ENCODE measurements at places on chromosomes 11 and 22. TPM values are rescaled to one million over a fixed set of nuclear protein-coding genes. Genes with fewer than 3 reads are reported as not detected.
A peak's percentile ranks its signal among the peaks of the same experiment; 100 is the strongest.

- no peak for DNase-seq
These were observed 16.6 kb downstream of the CRELD2 start for GRCh38 chr22:49934891-49935557.

DNA sequence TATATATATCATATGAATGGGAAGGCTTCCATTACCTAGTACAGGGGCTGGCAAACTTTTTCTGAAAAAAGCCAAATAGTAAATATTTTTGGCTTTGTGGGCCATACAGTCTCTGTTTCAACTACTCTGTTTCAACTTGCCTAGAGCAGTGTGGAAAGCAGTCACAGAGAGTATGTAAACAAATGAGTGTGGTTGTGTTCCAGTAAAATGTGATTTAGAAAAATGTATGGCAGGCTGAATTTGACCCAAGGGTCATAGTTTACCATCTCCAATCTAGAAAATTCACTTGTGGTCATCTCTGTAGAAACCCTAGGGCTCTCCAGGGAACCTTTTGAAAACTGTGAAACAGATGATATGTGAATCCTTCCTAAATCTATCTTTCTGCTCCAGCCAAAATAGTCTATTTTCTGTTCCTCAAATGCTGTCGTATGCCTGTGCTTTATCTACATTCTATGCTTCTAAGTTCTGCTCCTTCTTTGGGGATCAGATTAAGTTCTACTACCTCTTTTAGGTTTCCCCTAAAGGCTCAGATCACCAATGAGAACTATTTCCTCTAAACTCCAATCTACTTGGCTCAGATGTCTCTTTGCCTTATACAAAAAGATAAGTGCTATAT is 356.2 kb downstream of the METTL15 start:
- DNase-seq: no peak

SLC22A8 gene
- not detected for total RNA-seq

- DNase-seq: no peak
These were observed 5.5 kb upstream of the SHISA8 start for GRCh38 chr22:41920271-41920976.

DNA sequence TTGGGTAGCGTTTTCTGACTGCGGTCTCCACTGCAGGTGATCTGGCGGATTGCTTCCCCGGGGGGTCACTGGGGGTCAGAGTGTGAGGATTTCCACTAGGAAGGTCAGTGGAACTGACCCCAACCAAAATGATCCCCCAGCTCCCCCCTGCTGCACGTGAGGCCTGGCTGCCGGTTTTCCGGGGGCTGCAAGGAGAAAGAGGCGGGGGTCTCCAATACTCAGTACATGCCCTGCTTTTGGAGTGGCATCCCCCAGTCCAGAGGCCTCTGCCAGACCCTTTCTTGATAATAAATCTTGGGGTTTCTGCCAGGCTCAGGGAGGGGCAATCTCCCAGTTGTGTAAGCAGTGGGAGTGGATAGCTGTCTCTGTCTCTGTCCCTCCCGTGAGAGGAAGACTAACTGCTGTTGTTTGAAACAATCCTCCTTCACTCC is 71.5 kb upstream of the RTL6 start:
- DNase-seq: no peak

DNA sequence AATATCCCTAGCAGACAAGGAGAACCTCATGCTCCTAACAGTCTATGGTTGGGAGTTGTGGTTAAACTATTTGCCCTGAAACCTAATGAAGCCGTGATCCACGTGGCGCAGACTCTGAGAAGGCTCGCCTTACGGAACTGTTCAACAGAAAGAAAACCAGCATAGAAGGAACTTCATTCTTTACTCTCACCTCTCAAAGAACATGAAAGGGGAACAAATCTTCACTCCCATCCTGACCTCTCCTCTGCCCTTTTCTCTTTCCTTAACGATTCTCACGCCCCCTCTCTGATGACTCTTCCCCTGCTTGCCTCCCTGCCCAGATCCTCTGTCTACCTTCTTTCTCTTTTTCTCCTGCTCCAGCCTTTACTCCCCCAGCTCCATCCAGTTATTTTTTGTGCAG is 54.2 kb downstream of the IRAG1 start:
- no peak for DNase-seq

- no peak for DNase-seq
These were observed 688 bp downstream of the SERPING1 start for GRCh38 chr11:57597916-57598830.

- no peak for DNase-seq
These were observed 7.4 kb upstream of the PMM1 start for GRCh38 chr22:41596776-41597634.

TREH gene
- not detected for total RNA-seq

DNA sequence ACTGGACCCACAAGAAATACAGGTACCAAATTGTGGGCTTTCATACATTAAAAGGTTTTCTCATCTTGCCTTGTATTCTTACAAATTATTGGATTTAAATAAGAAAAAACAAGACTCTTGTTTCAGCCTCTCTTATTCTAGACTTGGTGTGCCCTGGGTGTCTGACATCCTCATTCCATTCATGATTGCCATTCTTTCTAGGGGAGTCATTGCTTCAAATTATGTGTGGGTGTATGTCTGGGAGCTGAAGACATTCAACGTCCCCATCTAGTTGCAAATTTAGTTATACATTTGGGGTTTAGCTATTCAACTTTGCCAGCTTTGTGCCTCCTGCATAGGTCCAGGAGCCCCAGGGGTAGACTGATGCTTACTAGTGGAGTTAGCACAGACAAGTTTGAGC is 18.1 kb downstream of the MAML2 start:
- DNase-seq: no peak

GRCh38 chr11:76935042-76935441 is 74.3 kb downstream of the ACER3 start:
- DNase-seq: no peak

DNA sequence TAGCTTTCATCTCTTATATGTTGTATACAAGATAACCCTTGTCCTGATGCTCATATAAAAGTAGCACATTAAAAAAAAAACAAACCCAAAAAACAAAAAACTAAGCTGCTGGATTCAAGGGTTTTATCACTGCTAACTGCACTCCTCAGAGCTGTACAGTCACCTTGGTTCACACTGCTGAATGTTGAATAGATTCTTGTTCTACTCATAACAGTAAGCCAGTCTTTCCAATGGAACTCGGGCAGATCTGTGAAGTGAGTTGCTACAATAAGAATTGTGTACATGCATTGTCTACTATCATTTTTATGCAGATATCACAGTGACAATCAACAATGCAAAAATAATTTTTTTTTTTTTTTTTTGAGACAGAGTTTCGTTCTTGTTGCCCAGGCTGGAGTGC is 4.7 kb downstream of the HARBI1 start:
- no peak for DNase-seq

- DNase-seq: no peak
These were observed 57.5 kb downstream of the RPUSD4 start for GRCh38 chr11:126153972-126154371.

DNA sequence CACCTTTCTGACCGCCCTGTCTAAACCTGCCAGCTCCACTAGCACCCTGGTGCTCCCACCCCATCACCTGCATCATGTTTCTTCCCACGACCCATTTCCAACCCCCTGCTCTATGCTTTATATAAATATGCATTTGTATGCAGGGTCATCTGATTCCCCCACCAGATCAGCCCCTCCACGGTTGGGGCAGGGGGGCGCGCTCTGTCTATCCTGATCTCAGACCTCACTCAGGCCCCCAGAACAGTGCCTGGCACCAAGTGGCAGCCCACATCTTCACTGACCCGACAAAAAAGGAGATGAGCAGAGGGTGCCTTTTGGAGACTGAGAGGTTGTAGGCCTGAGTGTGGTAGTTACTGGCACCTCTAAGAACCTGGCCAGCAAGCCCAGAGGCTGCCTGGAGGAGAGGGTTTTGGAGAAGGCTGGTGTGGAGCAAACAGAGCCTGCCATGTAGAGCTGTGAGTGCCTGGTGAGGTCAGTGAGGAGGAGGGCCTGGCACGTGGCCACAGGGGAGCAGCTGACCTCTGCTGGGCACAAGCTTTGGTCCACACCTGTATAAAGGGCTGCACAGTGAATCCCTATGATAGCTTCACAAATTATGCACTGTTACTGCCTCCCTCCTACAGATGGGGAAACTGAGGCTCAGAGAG is 86.3 kb upstream of the RTL6 start:
- DNase-seq: no peak

GRCh38 chr11:131232261-131232660 is 138.2 kb upstream of the NTM start:
- DNase-seq: no peak

MS4A15 gene
- not detected for total RNA-seq

GRCh38 chr11:86606836-86607481 is 65.5 kb downstream of the ME3 start:
- DNase-seq: no peak

TMPRSS13 gene
- total RNA-seq: not detected

GRCh38 chr22:39537975-39538374 is 5.4 kb upstream of the RPS19BP1 start:
- no peak for DNase-seq

- no peak for DNase-seq
These were observed 7.8 kb upstream of the TMA7B start for GRCh38 chr22:39952347-39952746.

GRCh38 chr11:126722006-126722736 is 278.4 kb downstream of the KIRREL3 start:
- no peak for DNase-seq

DNA sequence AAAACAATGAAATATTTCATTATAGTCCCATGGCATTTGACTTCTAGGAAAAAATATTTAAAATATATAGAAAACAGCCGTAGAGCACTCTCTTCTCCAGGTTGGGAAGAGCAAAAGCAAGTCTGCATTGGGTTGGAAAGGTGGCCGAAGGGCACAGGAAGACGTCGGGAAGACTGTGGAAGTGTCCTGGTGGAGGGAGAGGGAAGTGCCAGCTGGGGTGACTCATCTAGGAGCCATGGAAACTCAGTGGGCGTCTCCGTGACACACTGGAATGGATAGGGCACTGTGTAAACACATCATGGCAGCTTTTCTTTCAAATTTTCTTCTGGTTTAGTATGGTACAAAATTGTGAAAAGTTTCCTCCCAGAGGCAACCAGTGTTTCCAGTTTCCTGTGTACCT is 12.7 kb downstream of the GTPBP1 start:
- DNase-seq: no peak

DNA sequence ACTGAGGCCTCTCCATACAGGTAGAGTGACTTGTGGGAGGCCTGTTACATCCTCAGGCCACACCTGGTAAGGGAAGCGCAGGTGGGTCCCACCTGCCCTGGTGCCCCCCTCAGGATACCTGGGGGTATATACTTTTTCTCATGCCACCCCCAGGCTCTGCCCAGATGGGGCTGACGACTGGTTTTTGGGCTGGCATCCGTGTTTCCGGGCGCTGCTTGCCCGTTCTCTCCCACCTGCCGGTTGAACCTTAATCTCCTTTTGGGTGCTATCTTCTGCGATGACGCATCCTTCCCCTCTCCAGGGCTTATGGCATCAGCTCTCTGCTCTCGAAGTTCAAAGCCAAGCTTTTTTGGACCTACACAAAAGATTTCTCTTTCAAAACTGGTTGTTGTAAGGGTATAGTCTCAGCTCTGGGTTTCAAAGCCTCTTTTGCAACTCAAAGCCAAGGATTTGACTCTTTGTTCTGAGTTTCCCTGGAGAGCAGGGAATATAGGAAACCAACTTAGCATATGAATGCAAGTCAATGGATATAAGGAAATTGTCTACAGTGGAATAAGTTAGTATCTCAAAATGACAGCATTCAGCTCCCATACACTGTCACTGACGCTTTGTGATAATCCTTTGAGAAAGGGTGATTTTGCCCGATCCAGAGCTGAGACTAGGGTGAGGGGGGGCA is 8.6 kb upstream of the LRRC10B start:
- no peak for DNase-seq

GRCh38 chr11:92306966-92307510 is 82.4 kb downstream of the FAT3 start:
- DNase-seq: no peak

NELL1 gene
- total RNA-seq: not detected

CTSW gene
- not detected for total RNA-seq

GRCh38 chr11:57511741-57512430 is 3.6 kb downstream of the SLC43A1 start:
- no peak for DNase-seq

DNA sequence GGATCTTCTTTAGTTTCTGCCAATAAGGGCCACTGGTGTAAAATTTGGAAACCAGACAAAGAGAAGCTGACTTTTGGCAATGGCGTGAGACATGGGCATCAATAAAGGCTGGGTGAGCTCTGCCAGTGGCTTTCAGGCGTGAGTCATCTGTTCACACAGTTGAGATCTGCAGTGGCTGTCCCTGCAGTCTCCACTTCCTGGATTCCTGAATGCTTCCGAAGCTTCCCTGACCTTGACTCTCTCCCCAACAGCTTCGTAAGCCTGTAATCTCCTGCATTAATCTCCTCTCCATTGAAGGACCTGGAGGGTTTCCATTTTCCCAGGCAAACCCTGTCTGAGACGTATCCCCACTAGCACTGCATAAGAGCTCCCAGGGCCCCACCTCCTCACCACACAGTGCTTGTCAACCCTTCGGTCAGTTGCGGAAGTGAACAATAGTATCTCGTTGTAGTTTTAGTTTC is 574.7 kb downstream of the TBC1D22A start:
- no peak for DNase-seq

- no peak for DNase-seq
These were observed 27.5 kb upstream of the ZDHHC13 start for GRCh38 chr11:19089421-19089820.

DNA sequence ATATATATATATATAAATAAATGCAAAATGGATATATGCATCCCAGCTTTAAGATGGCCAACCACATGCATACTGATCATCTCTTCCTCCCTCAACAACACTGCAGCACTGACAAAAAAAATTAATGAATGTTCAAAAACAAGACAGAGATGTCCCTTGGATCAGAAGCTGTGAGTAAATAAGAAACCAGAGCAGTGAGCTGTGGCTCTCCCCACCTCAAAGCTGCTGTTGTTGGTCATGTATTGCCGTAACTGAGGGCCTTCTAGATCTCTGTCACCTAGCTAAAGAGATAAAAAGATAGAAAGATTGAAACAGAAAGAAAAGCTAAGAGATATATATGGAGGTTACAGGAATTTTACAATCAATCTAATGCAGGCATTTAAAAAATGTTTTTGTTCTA is 15.5 kb upstream of the TMEM135 start:
- no peak for DNase-seq

RTCB gene
- total RNA-seq: 78.2 TPM

GRCh38 chr11:66039765-66040164 is 9.2 kb downstream of the GAL3ST3 start:
- DNase-seq: no peak

- DNase-seq: no peak
These were observed at the start of gene ELFN2 for GRCh38 chr22:37427135-37427710. Gene ELFN2, minus strand, starts transcription at chr22:37427479. Its CDS starts 51,945 bp downstream, at chr22:37375534.

GRCh38 chr11:79013509-79013908 is 427.3 kb downstream of the TENM4 start:
- DNase-seq: no peak

BCO2 gene
- 1.5 TPM for total RNA-seq

GRCh38 chr11:118171269-118172062 is 5.0 kb downstream of the SCN2B start:
- peak; percentile 88 for DNase-seq
